T-helper 2 cell (primary cell): ENCODE measurements at places on chromosomes 7 and 10.

DNA sequence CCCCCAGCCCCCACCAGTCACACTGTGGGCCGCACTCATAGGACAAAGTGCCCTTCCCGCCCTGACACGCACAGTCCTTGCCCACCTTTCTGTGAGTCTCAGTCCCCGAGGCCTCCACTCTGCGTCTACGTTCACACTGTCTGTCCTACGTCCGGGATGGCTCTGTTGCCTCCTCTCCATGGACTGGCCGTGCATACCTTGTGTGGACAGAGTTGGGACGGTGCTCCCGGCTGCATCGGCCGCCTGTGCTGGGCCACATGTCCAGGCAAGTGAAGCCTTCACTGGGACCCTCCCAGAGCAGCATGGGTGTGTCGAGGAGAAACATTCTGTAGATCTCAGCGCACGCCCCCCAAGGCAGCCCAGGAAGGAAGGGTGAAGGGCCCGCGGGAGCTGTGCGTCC lies 239.0 kb downstream of the MGMT start:
- DNase-seq, result no peak

- DNase-seq, result no peak
Measured at GRCh38 chr10:98778277-98778759, 331.6 kb upstream of the HPS1 start.

GRCh38 chr10:25901199-25901598 lies 32.8 kb upstream of the MYO3A start:
- DNase-seq, result no peak

DNA sequence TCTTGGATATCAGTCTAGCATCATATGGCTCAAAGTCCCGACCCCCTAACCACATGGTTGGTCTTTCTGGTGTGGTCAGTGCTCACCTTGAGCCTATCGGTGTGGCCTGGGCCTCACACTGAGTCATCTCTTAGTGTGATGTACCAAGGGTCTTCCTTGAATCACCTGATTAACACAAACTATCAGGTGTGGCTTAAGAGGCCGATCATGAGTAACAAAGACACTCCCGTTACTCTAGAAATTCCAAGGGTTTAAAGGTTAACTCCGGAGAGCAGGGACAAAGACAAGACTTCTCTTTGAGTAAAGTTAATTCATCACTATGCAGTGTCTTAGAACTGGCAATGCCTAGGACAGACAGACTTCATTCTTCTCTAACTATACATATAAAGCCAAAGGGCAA lies 52.3 kb upstream of the ARMC3 start:
- no peak for DNase-seq

- DNase-seq, result no peak
Measured at GRCh38 chr7:99004216-99004615, 125.9 kb downstream of the TRRAP start.

DNA sequence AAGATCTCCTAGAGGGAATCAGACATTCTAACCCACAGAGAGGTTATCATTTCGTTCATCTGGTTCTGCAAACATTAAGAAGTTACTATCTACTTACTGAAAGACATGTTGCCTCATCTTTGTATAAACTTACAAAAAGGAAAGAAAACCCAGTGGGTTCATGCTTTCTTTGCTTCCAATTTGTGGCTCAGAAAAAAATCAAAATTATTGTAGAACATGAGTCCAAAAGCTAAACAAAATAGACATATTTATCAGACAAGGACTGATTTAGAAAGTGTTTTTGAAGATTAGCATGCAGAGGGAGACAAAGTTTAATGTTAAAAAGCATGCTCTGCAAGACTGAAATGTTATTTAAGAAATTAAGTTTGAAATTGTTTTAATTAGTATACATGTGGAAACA lies 123.1 kb downstream of the MBL2 start:
- no peak for DNase-seq

GRCh38 chr7:122688400-122688998 lies 10.4 kb downstream of the RNF133 start:
- no peak for DNase-seq

GRCh38 chr10:27439101-27439500 lies 65.0 kb upstream of the RAB18 start:
- no peak for DNase-seq

DNA sequence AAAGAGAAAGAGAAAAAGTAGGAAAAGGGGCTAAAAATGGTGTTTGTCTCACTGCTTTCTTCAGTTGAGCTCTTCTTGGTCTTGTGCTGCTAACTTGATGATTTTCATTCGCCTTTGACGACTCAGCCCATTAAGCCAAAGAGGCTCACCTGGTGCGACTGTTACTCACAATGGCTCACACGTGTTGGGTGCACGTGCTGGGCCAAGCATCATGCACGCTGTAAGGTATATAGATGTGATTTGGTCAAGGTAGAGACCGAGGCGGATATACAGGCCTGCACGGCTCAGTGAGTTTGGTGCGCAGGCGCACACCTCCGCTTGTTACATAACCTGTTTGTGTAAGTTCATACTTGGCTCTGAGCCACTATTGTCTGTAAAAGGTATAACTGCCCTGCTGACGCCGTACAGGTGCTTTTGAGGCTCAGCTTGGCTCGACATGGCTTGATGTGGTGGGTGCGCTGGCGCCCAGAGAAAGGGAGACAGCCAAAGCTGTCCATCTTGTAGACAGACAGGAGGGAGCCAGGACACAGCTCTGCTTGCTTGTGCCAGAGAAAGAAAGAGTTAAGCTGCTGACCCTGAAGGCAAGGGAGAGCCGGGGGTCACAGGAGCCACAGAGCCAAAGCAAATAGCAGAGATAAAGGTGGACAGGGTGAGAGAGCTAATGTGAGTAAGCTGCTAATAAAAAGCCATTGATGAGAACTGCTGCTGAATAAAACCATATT lies 33.6 kb downstream of the ANKRD16 start:
- no peak for DNase-seq

GRCh38 chr10:72847681-72848080 lies 45.9 kb upstream of the OIT3 start:
- no peak for DNase-seq

GRCh38 chr10:108782411-108782810 lies 1140.9 kb downstream of the XPNPEP1 start:
- DNase-seq, result no peak

GRCh38 chr7:424301-424935 lies 95.2 kb downstream of the PDGFA start:
- no peak for DNase-seq

DNA sequence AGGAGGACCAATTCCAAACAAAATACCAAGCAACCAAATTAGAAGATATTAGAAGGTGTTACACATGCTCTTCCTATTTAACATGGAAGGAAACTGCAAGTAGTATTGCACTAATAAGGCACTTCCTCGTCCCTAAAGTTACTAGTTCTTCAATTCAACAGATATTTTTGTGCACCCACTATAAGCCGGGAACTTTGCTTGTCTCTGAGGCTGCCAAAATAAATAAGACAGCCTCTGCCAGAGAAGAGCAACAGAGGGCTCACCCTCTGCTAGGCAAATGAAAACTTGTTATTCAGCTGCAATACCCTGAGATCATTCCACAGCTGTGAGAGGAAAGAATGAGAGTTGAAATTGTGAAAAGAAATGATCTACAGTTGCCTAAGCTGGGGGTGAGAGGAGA lies 37.4 kb upstream of the GSAP start:
- no peak for DNase-seq

GRCh38 chr10:31875608-31876007 lies 53.0 kb downstream of the ARHGAP12 start:
- no peak for DNase-seq

DNA sequence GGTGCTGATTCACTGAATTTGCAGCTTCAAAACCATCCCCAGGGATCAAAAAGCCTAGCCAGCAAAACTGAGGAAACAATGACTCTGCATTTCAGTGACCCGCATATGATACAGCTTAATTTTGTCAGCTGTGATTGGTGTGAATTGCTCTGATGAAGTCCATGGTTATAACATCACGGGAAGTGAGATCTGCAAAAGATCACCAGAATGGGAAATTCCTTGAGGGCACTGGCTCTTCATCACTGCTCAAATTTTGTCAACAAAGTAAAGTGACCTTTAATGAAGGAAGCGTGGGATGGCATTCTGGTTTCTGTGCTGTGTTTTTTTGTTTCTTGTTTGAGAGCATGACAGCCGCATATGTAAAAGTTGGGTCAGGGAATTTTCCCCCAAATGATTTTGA lies 745.9 kb downstream of the GATA3 start:
- no peak for DNase-seq

- no peak for DNase-seq
Measured at GRCh38 chr7:1247527-1248041, 14.9 kb downstream of the UNCX start.

GRCh38 chr10:29734640-29734961 lies 99.8 kb upstream of the SVIL start:
- DNase-seq, result no peak

DNA sequence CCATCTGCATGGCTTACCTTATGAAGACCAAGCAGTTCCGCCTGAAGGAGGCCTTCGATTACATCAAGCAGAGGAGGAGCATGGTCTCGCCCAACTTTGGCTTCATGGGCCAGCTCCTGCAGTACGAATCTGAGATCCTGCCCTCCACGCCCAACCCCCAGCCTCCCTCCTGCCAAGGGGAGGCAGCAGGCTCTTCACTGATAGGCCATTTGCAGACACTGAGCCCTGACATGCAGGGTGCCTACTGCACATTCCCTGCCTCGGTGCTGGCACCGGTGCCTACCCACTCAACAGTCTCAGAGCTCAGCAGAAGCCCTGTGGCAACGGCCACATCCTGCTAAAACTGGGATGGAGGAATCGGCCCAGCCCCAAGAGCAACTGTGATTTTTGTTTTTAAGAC lies 12.4 kb downstream of the DUSP5 start:
- no peak for DNase-seq

DNA sequence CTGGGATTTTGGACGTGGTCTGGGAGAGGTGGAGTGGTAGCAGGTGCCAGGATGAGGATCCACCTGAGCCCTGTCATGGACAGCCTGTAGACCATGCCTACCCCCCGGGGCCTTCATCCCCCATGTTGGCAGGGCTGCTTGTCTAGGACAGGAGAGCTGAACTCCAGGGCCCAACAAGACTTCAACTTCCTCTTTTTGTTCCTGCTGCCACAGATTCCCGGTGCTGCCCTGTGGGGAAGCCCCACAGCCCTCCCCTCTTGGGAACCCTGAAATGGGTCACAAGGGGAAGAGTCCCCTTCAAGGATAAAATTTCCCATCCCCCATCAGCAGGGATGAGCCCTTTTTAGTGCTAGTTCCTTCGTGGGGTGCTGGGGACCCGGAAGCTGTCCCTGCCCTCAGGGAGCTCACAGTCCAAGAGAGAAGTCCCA lies 1.3 kb upstream of the CUEDC2 start:
- no peak for DNase-seq

DNA sequence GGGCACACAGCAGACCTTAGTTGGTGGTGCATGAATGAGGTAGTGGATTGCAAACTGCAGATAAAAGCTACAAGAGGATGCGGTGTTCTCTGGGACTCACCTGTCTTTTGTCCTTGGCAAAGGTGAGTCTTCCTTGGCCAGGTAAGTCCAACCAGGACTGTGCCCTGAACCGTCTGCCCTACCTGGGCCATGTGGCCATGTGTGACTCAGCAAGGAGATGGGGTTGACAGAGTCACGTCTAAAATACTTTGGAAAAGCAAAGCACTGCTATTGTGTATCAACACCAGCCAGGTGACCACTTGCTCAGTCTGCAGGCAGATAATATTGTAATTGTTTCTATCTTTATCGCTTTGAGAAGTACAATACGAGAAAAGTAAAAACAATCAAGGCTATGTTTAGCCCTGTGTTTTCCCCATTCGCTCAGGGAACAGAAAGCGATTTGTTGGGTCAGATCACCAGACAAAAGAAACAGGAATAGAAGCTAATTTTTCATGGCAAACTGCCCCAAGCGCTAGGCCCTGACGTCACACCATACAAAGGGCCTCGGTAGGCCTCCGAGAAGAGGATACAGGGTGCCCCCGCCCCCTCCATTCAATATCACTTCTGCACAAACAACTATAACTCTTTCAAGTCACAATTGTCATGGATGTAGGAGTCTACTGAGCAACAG lies 57.3 kb downstream of the FAM53B start:
- no peak for DNase-seq

GRCh38 chr7:65390588-65390987 lies 16.9 kb downstream of the ZNF92 start:
- DNase-seq, result no peak

- DNase-seq, result no peak
Measured at GRCh38 chr10:106789623-106790022, 374.9 kb downstream of the SORCS1 start.

DNA sequence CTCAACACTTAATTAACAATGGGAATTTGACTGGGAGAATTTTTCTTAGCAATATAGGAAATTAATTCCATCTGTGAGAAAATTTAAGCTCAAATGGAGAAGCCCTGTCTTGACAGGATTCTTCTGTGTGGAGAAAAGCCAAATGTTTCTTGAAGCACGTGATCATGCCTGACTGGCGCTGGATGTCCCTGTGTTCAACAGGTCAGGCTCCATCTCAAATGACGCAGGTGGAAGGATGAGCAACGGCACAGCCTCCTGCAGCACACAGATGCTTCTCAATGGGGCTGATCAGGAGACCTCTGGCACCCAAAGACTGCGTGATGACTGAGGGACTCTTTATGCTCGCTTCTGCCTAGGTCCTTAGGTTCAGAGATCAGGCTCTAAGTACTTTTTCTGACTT lies 143.8 kb downstream of the RSU1 start:
- DNase-seq, result no peak

DNA sequence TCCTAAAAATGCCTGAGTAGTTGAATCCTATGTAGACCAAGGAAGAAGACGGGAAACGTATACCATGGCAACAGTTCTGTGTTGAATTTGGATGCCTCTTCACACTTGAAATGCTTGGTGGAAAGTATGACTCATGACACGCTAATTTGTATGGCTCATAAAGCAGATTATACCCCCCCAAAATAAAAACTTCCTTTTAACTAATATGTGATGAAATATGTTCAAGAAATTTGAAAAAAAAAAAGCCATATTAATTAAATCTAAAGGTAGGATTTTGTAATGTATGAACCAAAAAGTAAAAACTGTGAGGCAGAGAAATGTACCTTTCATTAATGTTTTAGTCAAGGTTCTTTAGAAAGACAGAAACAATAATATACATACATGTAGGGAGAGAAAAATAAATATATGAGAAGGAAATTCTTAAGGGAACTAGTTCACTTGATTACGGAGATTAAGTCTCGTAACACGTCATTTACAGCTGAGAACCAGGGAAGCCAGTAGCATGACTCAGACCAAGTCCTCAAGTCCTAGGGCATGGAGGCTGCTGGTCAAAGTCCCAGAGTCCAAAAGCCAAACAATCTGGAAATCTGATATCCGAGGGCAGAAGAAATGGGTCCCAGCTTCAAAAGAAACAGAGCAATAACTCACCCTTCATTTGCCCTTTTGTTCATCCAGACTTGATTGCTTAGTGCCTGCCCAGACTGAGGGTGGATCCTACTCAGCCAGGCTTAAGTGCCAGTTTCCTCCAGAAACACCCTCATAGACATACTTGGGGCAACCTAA lies 485.1 kb downstream of the SEMA3D start:
- no peak for DNase-seq

GRCh38 chr7:46568420-46569132 lies 647.5 kb upstream of the IGFBP3 start:
- no peak for DNase-seq

- DNase-seq, result no peak
Measured at GRCh38 chr10:104303594-104304355, 34.5 kb downstream of the ITPRIP start.

GRCh38 chr10:114684084-114684821 lies 26.2 kb upstream of the ABLIM1 start:
- DNase-seq, result no peak

GRCh38 chr10:118163217-118163616 lies 116.5 kb upstream of the RAB11FIP2 start:
- DNase-seq, result no peak

GRCh38 chr10:132438091-132439024 lies 41.4 kb downstream of the PWWP2B start:
- DNase-seq, result no peak
